ENCODE measurements at places on chromosomes 5 and 9.

DNA sequence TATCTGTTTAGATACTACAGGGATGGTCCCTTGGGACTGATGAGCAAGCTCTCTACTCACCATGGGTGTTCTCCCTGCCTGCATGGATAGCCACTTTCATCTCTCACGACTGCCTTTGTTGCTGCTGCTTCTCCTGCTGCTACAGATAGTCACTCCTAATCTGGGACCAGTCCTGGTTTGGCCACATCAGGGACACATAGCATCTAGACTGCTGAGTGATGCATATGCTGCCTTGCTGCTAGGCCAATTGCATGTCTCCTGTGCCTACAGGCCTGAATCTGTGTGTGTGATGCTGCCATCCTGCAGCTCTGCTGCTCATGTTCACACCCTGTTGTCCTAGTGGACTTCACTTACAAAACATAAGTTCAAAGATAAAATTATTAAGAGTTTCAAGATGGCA, 297.1 kb downstream of the HCN1 start:
- DNase-seq, result no peak

- no peak for DNase-seq
Measured at GRCh38 chr5:157510682-157511081, 50.7 kb downstream of the NIPAL4 start.

- no peak for DNase-seq
Measured at GRCh38 chr9:111456529-111456928, 27.7 kb downstream of the ECPAS start.

- no peak for DNase-seq
Measured at GRCh38 chr9:79382458-79382857, 189.3 kb upstream of the TLE4 start.

- peak; percentile 86 for DNase-seq
Measured at GRCh38 chr9:97386733-97387503, 25.0 kb upstream of the TDRD7 start.
